ENCODE measurements at places on chromosomes 2 and 18. TPM values are rescaled to one million over a fixed set of nuclear protein-coding genes. Genes with fewer than 3 reads are reported as not detected.

COX7A2L gene
- 80.4 TPM for total RNA-seq

DNA sequence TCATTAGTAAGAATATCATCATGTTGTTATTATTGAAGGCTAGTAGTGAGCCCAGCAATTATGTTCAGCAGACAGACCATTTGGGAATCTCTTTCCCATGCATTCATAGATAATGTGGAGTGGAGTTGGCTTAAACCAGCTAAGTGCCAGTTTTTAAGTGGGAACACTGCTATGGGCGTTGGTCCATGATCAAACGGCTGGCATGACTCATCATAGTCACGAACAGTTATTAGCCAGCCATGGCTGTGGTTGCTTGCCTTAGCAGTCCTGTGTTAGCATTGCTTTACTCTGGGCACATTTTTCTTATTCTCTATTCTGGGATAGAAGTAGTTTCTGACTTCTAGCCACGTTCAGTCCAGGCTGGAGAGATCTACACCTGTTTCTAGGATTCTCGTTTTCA is 17.7 kb downstream of the EIF4E2 start:
- no peaks in the 10 kb centered on the region for H3K27me3 ChIP-seq
- H3K4me1 ChIP-seq: peaks cover under 1% of the 10 kb centered on the region
- no peak overlapping the region for H3K27ac ChIP-seq
- H3K36me3 ChIP-seq: peaks cover 53% of the 10 kb centered on the region

- no peak overlapping the region for H3K4me3 ChIP-seq
- H3K36me3 ChIP-seq: no peaks in the 10 kb centered on the region
- peaks cover 2% of the 10 kb centered on the region for H3K4me1 ChIP-seq
- H3K27ac ChIP-seq: no peak overlapping the region
Observed at GRCh38 chr2:98710734-98711133, 20.2 kb downstream of the MGAT4A start.

- H3K4me3 ChIP-seq: no peak overlapping the region
- H3K4me1 ChIP-seq: no peaks in the 10 kb centered on the region
- H3K27me3 ChIP-seq: no peaks in the 10 kb centered on the region
- H3K27ac ChIP-seq: no peak overlapping the region
Observed at GRCh38 chr2:104547221-104547620, 306.7 kb upstream of the POU3F3 start.

DNA sequence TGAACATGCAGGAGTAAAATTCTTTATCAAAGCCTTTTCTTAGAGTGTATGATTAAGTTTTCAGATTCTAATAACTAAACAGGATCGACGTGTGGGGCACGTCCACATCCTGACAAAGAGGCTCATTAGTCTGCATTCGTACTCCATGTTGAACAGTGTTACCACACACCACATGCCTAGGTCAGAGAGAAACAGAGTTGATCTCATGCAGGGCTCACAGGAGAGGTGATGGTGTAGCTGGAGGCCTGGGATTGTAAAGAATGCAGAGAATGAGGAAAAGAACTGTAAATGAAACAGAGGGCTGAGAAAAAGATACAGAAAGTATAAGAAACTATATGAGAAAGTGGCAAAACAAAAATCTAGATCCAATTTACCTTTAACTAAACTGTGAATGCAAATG is 632.5 kb downstream of the BCL11A start:
- no peaks in the 10 kb centered on the region for H3K4me1 ChIP-seq
- H3K4me3 ChIP-seq: no peak overlapping the region
- no peaks in the 10 kb centered on the region for H3K27me3 ChIP-seq
- no peaks in the 10 kb centered on the region for H3K36me3 ChIP-seq
- DNase-seq: no peak

DNA sequence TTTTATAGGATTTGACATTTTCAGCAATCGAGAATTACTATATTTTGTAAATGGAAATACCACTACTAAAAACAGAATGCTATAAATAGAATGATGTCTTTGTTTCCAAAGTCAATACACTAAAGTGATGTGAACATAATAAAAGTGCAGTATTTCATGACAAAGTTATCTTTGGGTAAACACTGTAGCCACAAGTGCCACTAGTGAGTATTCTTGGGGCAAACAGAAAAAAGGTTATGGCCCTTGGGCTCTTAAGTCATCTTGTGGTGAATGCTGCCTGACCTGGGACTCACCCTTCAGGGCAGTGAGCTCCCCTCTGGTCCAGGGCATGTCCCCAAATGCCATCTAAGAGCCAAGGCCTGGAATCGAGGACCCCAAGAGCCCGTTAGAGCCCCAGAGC is 99.2 kb upstream of the KYNU start:
- no peaks in the 10 kb centered on the region for H3K36me3 ChIP-seq
- H3K27ac ChIP-seq: no peak overlapping the region
- no peaks in the 10 kb centered on the region for H3K4me1 ChIP-seq
- no peaks in the 10 kb centered on the region for H3K27me3 ChIP-seq
- peak; percentile 20 for DNase-seq
- no peak overlapping the region for H3K4me3 ChIP-seq

GRCh38 chr2:239472235-239472775 is 71.5 kb upstream of the HDAC4 start:
- DNase-seq: no peak
- H3K4me1 ChIP-seq: no peaks in the 10 kb centered on the region
- no peak overlapping the region for H3K4me3 ChIP-seq

DNA sequence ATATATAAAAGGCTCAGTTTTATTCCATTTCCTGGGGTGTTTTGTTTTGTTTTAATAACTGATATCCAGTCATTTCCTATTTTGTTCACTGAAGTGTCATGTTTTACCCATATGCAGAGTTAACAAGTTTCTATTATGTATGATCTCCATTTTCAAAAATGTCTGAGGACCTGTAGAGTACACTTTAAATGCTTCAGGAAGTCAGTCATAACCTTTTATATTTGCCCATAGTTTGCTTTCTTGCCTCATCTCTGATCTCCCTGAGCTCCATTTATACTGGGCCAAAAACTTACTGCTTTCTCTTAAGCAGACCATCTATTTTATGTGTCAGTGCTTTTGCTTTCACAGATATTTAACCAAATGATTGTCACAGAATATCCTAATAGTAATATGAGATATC is 278.7 kb downstream of the MBD5 start:
- DNase-seq: peak; percentile 18
- peaks cover 2% of the 10 kb centered on the region for H3K36me3 ChIP-seq
- H3K4me1 ChIP-seq: peaks cover 3% of the 10 kb centered on the region
- no peak overlapping the region for H3K27ac ChIP-seq
- no peak overlapping the region for H3K4me3 ChIP-seq

DNA sequence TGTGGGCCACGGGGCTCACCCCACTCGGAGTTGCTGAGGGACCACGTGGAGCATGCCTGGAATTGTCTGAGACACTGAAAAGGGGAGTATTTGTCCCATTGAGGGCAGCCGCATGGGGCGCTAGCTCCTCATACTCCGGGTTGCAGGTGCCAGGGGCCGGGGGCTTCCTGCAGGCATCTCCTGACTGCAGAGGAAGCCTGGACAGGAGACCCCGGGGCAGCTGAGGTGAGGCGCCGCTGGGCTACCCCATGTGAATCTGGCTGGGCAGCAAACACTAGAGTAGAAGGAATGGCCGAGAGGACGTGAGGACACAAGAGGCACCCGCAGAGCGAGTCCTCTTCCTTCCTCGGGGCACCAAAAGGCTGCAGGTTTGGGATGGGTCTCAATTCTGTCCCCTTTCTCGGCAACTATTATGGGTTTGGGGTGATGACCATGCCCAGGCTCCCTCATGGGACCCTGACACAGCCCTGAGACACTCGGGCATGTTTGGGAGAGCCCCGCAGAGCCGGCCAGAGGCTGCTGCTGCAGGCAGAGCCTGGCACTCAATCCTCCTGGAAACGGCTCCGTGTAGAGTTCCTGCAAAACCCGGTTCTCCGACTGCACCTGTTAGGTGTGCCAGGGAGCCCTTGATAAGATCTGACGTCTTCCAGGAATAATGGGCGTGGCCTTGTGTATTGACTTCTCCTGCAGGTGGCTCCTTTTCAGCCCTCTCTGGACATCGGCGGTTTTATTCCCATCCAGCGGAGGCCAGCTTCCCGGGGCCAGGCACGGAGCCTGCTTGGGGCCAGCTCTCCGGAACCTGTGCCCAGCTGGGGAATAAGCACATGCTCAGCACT is 77.0 kb downstream of the CTIF start:
- no peak overlapping the region for H3K4me3 ChIP-seq
- DNase-seq: peak; percentile 36
- peaks cover 8% of the 10 kb centered on the region for H3K36me3 ChIP-seq
- no peak overlapping the region for H3K27ac ChIP-seq
- H3K4me1 ChIP-seq: peaks cover 17% of the 10 kb centered on the region
- H3K27me3 ChIP-seq: no peaks in the 10 kb centered on the region

DNA sequence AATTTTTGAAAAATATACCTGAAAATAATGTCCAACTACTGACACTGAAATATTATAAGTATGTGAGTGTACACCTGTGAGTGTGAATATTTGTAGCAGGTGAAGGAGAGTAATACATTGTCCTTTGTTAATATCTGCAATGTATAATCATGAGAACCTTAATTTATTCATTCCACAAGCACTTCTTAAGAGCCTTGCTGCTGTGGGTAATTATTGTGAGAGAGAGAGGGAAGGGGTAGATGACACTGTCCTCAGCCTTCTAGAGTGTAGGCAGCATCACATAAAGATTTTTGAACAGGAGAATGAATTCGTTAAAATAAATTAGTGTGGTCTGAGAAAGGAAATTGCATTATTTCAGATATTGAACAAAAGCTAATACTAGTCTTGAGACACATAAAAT is 157.2 kb downstream of the MAP2 start:
- no peak for DNase-seq
- H3K27me3 ChIP-seq: no peaks in the 10 kb centered on the region
- H3K4me1 ChIP-seq: no peaks in the 10 kb centered on the region
- no peaks in the 10 kb centered on the region for H3K36me3 ChIP-seq
- no peak overlapping the region for H3K4me3 ChIP-seq

DNA sequence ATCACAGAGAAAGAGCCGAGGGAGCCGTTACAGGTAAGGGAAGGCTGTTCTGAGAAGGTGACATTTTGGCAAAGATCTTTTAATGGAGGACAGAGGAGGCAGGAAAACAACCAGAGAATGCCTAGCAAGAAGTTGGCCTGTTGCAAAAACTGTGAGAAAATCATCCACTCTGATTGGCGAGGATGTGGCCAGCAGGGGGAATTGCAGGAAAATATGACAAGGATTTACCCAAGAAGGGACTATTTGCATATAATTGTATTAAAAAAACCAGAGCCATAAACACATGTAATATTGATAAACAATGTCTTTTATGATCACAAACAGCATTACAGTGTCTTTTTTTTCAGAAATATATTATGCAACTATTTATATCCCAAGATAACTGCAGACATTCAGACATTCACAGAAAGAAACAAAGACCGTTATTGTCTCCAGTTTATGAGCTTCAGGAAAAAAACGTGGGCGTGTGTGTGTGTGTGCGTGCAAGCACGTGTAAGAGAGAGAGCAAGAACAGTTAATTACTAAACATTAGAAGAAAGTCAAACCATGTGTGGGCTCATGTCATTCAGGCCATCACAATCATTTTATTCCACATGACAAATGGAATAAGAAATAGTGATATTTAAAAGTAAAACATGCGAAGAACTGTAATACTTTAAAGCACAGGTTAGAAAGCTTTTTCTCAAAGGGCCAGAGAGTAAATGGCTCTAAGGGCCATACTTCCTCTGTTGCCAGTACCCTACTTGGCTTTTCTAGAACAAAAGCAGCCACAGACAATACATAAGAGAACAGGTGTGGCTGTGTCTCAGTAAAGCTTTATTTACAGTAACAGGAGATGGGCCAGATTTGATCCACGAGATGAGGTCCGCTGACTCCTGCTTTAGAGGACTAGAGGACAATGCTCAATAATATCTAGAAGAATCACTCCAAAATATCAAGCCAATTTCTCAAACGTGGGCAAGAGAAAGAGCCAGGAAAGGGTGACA is 324.1 kb downstream of the DLGAP1 start:
- H3K27me3 ChIP-seq: peaks cover 3% of the 10 kb centered on the region
- H3K27ac ChIP-seq: no peak overlapping the region
- H3K36me3 ChIP-seq: no peaks in the 10 kb centered on the region
- peak; percentile 33 for DNase-seq

- no peaks in the 10 kb centered on the region for H3K36me3 ChIP-seq
- no peaks in the 10 kb centered on the region for H3K4me1 ChIP-seq
- H3K4me3 ChIP-seq: no peak overlapping the region
Observed at GRCh38 chr2:187658952-187659525, 104.8 kb upstream of the TFPI start.

DNA sequence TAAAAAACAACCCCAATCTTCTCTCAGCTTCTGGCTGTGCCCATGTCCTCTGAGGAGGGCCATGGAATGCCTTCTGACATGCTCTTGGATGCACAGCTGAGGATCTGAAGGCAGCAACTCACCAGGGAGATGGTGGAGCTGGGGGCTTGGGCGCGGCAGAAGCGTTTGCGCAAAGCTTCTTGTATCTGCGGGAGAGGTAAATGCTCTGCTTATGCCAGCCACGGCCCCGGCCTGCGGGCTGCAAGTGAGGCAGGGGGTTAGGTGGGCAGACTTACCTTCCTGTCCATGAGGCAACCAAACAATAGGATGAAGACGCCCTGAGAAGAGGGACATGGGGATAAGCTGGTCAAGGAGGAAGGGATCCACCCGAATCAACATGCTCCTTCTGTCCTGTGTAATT is 36.0 kb upstream of the SELENOI start:
- no peaks in the 10 kb centered on the region for H3K27me3 ChIP-seq
- H3K27ac ChIP-seq: no peak overlapping the region
- DNase-seq: no peak
- no peaks in the 10 kb centered on the region for H3K4me1 ChIP-seq

- no peak overlapping the region for H3K27ac ChIP-seq
- no peak for DNase-seq
- H3K4me3 ChIP-seq: no peak overlapping the region
- H3K27me3 ChIP-seq: no peaks in the 10 kb centered on the region
- no peaks in the 10 kb centered on the region for H3K4me1 ChIP-seq
Observed at GRCh38 chr2:229447227-229447626, 176.1 kb upstream of the PID1 start.

- H3K27me3 ChIP-seq: no peaks in the 10 kb centered on the region
- DNase-seq: no peak
- H3K27ac ChIP-seq: no peak overlapping the region
Observed at GRCh38 chr2:154961676-154962075, 263.2 kb downstream of the KCNJ3 start.
